Neural progenitor cell (in vitro differentiated cells): ENCODE measurements at places on chromosomes 12 and 14. TPM values are rescaled to one million over a fixed set of nuclear protein-coding genes. Genes with fewer than 3 reads are reported as not detected.

KRT3 gene
- total RNA-seq: not detected in 2 replicates

TAC3 gene
- total RNA-seq: 6.0 and 13.8 TPM in 2 replicates

FZD10 gene
- total RNA-seq: 0.11 and 0.81 TPM in 2 replicates

SLC48A1 gene
- 8.3 and 16.7 TPM in 2 replicates for total RNA-seq

RPAP3 gene
- 42.7 and 61.9 TPM in 2 replicates for total RNA-seq

GRIP1 gene
- total RNA-seq: 25.0 and 38.2 TPM in 2 replicates

NPAS3 gene
- 0.25 TPM in 1 of 2 replicates, not detected in the other for total RNA-seq

BICDL1 gene
- total RNA-seq: 2.5 and 3.8 TPM in 2 replicates

IQSEC3 gene
- 0.09 and 1.0 TPM in 2 replicates for total RNA-seq

LUM gene
- total RNA-seq: 0.19 TPM in 1 of 2 replicates, not detected in the other
